ENCODE measurements at places on chromosomes 7 and 10.

DNA sequence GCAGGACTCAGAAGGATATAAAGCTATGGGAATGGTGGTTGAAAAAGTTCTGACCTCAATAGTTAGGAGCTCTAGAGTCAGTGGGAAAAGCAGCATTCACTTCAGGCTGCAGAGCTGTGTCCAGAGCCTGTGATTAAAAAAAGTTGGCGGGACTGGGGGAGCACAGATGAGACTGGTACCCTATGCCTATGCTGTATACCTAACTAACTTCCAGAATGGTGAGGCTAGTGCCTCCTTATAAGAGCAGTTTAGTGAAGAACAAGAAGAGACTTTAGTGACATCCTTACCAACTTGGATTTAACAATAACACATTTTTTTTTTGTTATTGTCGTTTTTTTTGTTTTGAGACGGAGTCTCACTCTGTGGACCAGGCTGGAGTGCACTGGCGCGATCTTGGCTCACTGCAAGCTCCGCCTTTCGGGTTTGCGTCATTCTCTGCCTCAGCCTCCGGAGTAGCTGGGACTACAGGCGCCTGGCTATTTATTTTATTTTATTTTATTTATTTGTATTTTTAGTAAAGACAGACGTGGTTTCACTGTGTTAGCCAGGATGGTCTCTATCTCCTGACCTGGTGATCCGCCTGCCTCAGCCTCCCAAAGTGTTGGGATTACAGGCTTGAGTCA is 6.6 kb upstream of the ZNF282 start:
- no peak for DNase-seq

- no peak for DNase-seq
Observed at GRCh38 chr7:17626235-17626634, 314.1 kb downstream of the SNX13 start.

- DNase-seq, result no peak
Observed at GRCh38 chr7:601036-601594, 81.5 kb upstream of the PDGFA start.

DNA sequence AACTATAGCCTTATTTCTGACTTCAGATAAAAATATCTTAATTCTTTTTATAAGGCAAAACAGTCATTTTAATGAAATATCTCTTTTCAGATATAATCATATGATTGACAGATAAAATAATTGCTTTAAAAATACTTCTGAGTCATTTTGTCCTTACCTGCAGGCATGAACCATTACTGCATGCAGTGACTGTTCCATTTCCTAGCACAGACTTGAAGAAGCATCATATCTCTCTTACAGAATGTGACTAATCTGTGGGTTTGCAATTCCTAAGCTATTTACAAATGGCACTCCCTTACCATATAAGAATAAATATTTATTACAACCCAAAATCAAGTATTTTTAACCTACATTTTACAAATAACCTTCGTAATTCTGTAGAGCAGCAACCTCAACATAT is 120.7 kb downstream of the SRPK2 start:
- DNase-seq, result no peak

- no peak for DNase-seq
Observed at GRCh38 chr7:6032167-6032566, 991 bp downstream of the ANKRD61 start.

- no peak for DNase-seq
Observed at GRCh38 chr7:30713392-30713791, 31.1 kb upstream of the CRHR2 start.

DNA sequence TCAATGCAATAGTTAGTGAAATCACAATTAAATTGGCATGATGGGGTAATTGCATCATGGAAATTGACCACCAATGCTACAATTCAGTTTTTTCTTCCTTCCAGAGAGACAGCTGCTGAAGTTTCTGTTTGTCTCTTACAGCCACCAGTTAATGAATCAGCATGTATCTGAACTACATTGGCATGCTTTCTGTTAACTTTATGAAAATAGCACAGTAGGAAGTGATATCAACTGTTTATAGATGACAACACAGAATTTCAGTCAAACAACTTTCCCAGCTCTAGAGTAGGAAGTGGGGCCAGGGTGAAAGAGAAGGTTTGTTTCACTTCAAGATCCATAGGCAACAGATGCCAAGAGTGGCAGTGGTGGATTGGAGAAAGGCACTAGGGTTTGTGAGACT is 339.6 kb upstream of the VWC2 start:
- DNase-seq, result no peak

- DNase-seq, result no peak
Observed at GRCh38 chr10:52276986-52277385, 37.1 kb upstream of the DKK1 start.

- DNase-seq, result peak; percentile 19
Observed at GRCh38 chr7:135980665-135981180, 3.6 kb upstream of the MTPN start.

DNA sequence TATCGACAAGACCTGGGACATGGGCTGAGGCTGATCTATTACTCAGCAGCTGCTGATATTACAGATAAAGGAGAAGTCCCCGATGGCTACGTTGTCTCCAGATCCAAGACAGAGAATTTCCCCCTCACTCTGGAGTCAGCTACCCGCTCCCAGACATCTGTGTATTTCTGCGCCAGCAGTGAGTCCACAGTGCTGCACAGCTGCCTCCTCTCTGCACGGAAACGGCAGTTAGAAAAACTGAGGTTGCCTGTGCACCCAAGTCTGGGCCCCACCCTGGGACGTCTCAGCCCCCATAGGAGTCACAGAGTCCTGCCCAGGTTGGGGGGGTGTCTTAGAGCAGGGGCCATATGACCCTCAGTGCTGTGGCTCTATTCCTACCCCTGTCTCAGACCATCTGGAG is 167.4 kb upstream of the PRSS58 start:
- DNase-seq, result no peak

DNA sequence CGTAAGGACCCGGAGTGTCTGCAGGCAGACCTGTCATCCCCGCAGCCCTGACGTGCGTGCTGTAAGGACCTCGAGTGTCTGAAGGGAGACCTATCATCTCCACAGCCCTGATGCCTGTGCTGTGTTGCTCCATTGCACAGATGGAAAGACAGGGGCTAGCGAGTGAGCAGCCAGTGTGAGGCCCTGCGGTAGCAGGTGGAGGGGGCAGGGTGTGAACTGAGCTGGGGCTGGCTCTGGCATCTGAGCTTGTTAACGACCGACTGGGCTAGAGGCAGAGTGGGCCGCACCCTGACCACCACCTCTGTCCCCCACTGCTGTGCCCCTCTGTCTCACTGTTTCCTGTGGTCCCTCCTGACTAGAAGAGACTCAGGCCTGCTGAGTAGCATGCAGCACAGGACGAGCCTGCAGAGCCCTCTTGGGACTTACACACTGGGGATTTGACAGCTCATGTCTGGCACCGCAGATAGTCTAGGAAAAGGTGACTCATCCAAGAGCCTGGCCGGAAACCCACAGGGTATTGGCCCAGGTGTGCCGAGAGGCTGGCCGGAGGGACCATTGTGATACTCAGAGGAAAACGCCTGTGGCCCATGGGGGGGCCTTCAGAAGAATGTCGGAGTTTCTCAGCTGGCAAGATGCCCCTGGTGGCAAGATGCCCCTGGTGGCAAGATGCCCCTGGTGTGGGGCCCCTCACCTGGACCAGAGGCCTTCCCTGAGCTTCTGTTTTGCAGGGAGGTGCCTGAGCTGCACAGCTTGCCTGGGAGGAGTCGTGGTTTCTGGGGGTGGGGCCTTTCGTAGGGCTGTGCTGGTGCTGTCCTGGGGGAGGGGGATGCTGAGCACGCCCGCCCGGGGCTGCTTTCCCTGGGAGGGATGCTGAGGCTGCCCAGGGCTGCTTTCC is 34.3 kb downstream of the INPP5A start:
- peak; percentile 45 for DNase-seq
